ENCODE measurements at places on chromosomes 5 and 9. TPM values are rescaled to one million over a fixed set of nuclear protein-coding genes. Genes with fewer than 3 reads are reported as not detected.

DNA sequence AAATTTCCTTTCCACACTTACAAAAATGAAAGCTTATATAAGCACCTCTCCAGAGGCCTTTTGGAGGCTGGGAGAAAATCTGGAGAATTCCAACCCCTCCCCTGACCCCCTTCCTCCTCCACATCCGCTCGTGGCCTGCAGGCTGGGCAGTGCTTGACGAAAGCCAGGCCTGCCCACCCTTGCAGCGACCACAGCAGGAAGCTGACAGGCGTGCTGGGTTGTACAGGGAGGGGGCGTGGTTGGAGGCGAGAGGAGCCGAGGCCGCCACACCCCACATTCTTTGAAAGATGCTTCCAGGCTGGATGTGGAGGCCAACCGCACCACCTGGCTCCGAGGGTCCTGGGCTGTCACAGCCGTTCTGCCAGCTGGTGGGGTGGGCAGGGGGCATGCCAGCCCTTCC lies 47.8 kb upstream of the IER5L start:
- DNase-seq = no peak

GRCh38 chr5:93422652-93423280 lies 158.3 kb downstream of the NR2F1-AS1 start:
- DNase-seq = no peak

Gene REEP2
- 6.5 TPM for total RNA-seq

GRCh38 chr5:141876628-141877355 lies 1.4 kb downstream of the PCDH1 start:
- DNase-seq = no peak

Gene ANKRD33B
- 19.1 TPM for total RNA-seq

- DNase-seq = no peak
These were observed 102.9 kb downstream of the GCNT1 start for GRCh38 chr9:76561900-76562299.

- no peak for DNase-seq
These were observed 253.6 kb downstream of the MAST4 start for GRCh38 chr5:66849803-66850202.

GRCh38 chr9:135610290-135611141 lies 28.8 kb downstream of the GLT6D1 start:
- no peak for DNase-seq

Gene TRIM32
- 20.2 TPM for total RNA-seq

DNA sequence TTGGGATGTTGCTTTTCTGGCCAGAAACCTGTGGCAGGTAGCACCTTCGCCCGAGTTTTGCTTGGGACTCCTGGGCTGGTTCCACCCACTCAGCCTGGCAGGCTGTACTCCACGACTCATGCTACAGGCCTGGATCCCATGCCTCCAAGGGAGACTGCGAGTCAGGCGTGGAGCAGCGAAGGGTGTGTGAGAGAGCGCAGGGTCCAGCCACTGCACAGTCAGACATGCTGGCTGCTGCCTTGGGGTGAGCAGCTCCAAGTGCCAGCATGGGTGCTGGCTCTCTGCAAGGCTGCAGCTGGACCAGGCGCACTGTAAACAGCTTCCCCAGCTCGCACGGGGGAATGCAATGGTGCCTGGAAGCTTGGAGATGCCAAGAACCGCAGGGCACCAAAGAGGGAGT lies 249.6 kb upstream of the EDIL3 start:
- no peak for DNase-seq

DNA sequence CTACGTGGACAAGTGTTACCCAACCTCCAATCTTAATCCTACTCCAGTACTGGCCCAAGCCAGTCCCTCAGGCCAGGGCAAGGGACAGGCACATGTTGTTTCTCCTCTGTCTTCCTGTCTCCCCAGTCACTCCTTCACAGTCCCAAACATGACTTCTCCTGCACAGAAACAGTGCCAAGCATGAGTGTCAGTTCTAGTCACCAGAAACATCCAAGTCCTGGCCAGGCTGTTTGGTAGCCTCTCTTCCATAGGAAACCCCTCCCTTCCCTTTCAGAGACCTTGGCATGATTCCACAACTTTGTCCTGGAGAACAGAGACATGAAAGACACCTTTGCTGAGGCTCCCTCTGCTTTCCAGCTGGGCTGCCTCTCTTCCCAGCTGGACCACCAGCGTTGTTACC lies 56.2 kb upstream of the SLC2A8 start:
- no peak for DNase-seq
